ENCODE measurements at places on chromosomes 6 and 20.

DNA sequence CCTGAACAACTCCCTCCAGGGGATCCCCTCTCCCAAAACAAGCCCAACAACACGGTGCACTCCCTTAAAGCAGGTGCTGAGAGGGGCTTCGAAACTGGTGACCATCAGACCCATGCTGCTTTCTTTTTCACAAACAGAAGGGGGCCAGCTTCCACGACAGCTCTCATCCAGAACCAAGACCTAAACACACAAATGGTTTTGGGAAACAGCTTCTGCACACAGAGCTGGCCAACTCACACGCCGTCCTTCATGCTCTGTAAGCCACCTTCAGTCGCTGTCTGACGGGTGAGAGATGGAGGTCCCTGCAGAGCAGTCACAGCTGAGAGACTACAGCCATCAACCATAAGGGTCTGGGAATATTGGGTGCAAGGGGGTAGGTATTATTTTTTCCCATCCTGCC, 76.3 kb downstream of the ZMYND8 start:
- DNase-seq, result no peak

DNA sequence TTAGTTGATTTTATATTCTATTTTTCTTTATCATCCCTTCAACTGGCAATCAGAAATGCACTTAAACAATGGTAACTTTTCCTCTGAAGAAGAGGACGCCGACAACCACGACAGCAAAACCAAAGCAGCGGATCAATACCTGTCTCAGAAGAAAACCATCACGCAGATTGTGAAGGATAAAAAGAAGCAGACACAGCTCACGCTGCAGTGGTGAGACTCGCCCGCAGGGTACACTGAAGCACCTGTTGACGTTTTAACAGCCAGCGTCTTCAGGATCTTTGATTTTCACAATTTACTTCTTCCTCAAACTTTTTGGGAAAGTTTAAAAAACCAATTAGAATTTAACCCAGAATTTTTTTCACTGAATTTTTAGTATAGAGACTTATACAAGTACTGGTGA, 701 bp downstream of the RFX6 start:
- DNase-seq, result no peak

- DNase-seq, result peak; percentile 54
Measured at GRCh38 chr20:40741507-40742106, 52.6 kb upstream of the MAFB start.

- peak; percentile 87 for DNase-seq
Measured at GRCh38 chr6:16320533-16321340, 82.3 kb downstream of the GMPR start.

GRCh38 chr6:36423101-36423824, 19.4 kb downstream of the PXT1 start:
- peak; percentile 98 for DNase-seq

DNA sequence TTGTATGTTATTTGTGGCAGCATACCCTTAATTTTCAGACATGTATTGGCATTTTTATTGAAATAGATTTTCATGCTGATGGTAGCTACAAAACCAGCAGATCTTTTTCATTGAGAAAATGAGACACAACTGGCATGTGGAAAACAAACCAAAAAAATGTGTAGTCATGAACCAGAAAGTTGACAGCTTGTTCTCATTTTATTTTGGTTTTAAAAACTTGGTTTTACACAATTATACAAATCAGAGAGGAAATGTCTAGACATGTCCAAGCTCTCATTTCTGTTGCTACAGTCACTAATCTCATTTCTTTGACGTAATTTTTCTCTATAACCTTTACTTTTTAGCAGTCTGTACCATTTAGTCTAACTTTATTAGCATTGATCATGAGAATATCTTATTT, 85.4 kb downstream of the GRIK2 start:
- no peak for DNase-seq
